ENCODE measurements at places on chromosomes 12 and 14. TPM values are rescaled to one million over a fixed set of nuclear protein-coding genes. Genes with fewer than 3 reads are reported as not detected.
A peak's percentile ranks its signal among the peaks of the same experiment; 100 is the strongest.

- no peak for DNase-seq
- H3K4me1 ChIP-seq: peaks cover 17% of the 10 kb centered on the region
- no peaks in the 10 kb centered on the region for H3K36me3 ChIP-seq
- H3K4me3 ChIP-seq: peak overlapping the region; percentile 69
Measured at GRCh38 chr14:29926228-29926627, 1.4 kb downstream of the PRKD1 start.

DNA sequence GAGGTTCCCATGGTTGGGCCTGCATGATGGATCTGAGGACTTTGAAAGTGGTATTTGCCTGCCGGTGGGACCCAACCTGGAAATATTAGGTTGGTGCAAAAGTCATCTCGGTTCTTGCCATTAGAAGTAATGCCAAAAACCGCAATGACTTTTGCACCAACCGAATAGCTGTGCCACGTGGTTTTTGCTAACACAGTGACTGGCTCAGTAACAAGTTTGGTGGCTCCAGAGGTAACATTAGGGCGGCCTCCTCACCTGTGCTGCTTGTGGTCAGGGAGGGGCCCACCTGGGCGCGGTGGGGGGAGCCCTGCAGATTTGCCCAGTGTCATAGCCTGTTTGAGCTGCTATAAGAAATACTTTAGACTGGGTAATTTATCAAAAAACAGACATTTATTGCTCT, 1.8 kb downstream of the BDKRB2 start:
- no peak overlapping the region for H3K27ac ChIP-seq
- no peaks in the 10 kb centered on the region for H3K36me3 ChIP-seq
- DNase-seq: no peak
- H3K27me3 ChIP-seq: no peaks in the 10 kb centered on the region

- peak overlapping the region; percentile 76 for H3K27ac ChIP-seq
- H3K36me3 ChIP-seq: peaks cover 50% of the 10 kb centered on the region
- no peak overlapping the region for H3K4me3 ChIP-seq
- DNase-seq: no peak
- no peaks in the 10 kb centered on the region for H3K27me3 ChIP-seq
Measured at GRCh38 chr14:20476776-20477175, 7.6 kb downstream of the PNP start.

GRCh38 chr12:63084501-63084900, 66.5 kb downstream of the AVPR1A start:
- no peaks in the 10 kb centered on the region for H3K27me3 ChIP-seq
- H3K4me3 ChIP-seq: no peak overlapping the region
- no peak for DNase-seq
- H3K27ac ChIP-seq: no peak overlapping the region
- H3K4me1 ChIP-seq: no peaks in the 10 kb centered on the region

Gene MUCL1
- total RNA-seq: not detected

Gene EFCAB11
- 5.8 TPM for total RNA-seq

Gene C12orf50
- total RNA-seq: not detected

Gene RPS6KL1
- 2.0 TPM for total RNA-seq

Gene CLEC2B
- 24.8 TPM for total RNA-seq

Measured in lower lobe of right lung (tissue), 2 donors.